ENCODE measurements at places on chromosomes 16 and 17. TPM values are rescaled to one million over a fixed set of nuclear protein-coding genes. Genes with fewer than 3 reads are reported as not detected.

EVPL gene
- total RNA-seq = 5.5 TPM

PRSS36 gene
- not detected for total RNA-seq

GPS1 gene
- total RNA-seq = 120 TPM

PRAC2 gene
- not detected for total RNA-seq

TBC1D26 gene
- total RNA-seq = 2.9 TPM

KRTAP4-9 gene
- not detected for total RNA-seq

GRIN2C gene
- total RNA-seq = 7.1 TPM

HNF1B gene
- not detected for total RNA-seq

SEZ6L2 gene
- 37.9 TPM for total RNA-seq

CTF1 gene
- total RNA-seq = 1.6 TPM

Measured in camera-type eye (tissue), 1 donor.